Glutamatergic neuron (in vitro differentiated cells): ENCODE measurements at places on chromosomes 3 and 15. TPM values are rescaled to one million over a fixed set of nuclear protein-coding genes. Genes with fewer than 3 reads are reported as not detected.

DNA sequence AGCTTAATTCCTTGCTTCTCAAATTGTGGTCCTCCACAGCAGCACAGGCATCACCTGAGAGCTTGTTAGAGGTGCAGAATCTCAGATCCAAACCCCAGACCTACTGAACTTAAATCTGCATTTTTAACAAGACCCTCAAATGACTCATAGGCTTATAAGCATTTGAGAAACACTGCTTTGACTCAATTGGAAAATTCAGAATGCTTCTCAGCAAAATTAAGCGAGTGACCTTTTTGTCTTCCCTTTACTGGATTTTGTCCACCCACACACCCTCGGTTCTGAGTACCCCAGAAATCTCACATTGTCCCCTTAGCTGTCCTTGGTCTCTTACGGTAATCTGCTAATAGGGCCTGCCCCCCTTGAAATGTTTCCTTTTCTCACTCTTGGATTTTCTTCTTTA, 17.9 kb downstream of the CD80 start:
- no peaks in the 10 kb centered on the region for H3K36me3 ChIP-seq
- H3K4me3 ChIP-seq = no peak overlapping the region
- H3K4me1 ChIP-seq = no peaks in the 10 kb centered on the region
- DNase-seq = no peak

- no peak overlapping the region for H3K27ac ChIP-seq
- DNase-seq = no peak
- H3K4me1 ChIP-seq = no peaks in the 10 kb centered on the region
- no peaks in the 10 kb centered on the region for H3K36me3 ChIP-seq
These were observed 27.6 kb upstream of the ATP2C1 start for GRCh38 chr3:130866327-130866726.

GRCh38 chr3:129389572-129389937, 38.9 kb downstream of the EFCAB12 start:
- DNase-seq = no peak
- peaks cover 5% of the 10 kb centered on the region for H3K27me3 ChIP-seq
- H3K36me3 ChIP-seq = no peaks in the 10 kb centered on the region

The ANKDD1A gene
- 6.8 TPM for total RNA-seq
